ENCODE measurements at places on chromosomes 4 and X.

- DNase-seq: no peak
These were observed 3.9 kb downstream of the MAMLD1 start for GRCh38 chrX:150366951-150367545.

DNA sequence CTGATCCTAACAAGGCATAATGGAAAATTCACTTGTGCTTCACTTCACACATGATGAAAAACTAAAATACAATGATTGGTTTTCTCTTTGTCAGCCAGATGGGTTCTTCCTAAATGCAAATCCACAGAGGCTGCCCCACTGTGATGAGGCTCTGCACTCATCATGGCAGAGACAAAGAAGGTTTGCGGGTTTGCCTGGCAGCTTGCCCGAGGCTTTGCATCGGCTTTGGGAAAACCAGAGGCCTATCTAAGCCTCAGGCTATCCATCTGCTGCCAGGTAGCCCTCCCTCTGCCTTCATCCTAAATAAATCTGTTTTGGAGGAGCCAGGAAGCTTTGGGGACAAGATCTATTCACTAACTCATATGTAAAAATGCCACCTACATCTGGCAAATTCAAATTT lies 244.2 kb downstream of the PACRGL start:
- DNase-seq: no peak

- DNase-seq: no peak
These were observed 205.8 kb downstream of the SPANXN4 start for GRCh38 chrX:143231492-143231891.

DNA sequence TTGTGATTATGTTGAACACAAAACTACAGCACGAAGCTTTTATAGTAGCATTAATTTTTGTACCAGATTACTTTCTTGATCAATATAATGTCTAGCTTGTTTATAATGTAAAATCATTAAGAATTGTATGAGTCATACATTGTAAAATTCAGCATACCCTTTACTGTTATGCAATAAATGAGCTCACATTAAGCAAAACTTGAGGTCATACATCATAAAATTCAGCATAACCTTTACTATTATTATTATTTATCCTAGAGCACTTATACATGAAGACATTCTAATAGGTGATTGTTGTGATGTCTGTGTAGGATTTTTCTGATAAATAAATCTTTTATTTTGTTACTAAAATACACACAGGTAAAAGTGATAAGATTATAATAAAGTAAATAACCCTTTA lies 49.4 kb downstream of the DTHD1 start:
- DNase-seq: no peak

- no peak for DNase-seq
These were observed 2065.8 kb downstream of the ARAP2 start for GRCh38 chr4:34178476-34178875.

DNA sequence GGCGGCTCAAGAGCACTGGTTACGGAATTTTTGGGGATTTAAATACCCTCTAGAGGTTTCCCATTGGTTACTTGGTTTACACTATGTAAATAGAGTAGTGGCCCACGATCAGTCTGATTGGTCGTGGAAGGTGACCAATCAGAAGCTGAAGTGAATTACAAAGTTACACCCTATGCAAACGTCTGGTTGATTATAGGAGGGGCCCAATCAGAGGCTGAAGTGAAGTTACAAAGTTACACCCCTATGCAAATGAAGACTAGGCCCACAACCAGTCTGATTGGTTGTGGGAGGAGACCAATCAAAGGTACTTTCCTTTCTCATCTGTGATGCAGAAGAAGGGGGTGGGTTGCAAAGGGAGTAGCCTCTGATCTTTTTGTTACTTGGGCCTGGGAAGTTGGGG lies 45.1 kb upstream of the HSD17B10 start:
- no peak for DNase-seq

DNA sequence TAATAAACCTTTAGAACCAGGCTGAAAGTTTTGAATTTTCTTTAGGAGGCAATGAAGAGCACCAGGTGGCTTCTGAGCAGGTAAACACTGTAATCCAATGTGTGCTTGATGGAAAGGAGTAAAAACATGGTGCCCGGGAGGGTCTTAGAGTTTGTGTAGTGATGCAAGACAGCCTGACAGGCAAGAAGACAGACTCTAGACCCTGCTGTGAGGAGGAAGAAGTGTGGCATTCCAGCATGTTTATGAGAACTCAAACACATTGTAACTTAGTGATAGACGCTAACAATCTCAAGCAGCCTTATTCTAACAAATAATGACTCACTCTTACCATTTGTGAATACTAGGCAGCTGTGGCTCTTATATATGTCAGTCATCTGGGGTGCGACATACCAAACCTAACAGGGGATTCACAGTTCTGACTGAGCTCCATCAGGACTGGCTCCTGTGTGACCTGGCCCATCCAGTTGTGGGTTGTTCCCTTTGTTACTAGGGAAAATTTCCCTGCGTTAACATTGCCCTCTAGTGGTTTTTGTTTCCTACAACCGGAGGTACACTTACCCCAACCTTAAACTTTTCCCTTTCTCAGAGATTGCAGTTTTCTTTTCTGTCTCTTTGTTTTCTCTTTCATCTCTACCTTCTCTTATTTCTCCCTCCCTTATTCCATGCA lies 53.8 kb downstream of the VSIG4 start:
- peak; percentile 5 for DNase-seq

DNA sequence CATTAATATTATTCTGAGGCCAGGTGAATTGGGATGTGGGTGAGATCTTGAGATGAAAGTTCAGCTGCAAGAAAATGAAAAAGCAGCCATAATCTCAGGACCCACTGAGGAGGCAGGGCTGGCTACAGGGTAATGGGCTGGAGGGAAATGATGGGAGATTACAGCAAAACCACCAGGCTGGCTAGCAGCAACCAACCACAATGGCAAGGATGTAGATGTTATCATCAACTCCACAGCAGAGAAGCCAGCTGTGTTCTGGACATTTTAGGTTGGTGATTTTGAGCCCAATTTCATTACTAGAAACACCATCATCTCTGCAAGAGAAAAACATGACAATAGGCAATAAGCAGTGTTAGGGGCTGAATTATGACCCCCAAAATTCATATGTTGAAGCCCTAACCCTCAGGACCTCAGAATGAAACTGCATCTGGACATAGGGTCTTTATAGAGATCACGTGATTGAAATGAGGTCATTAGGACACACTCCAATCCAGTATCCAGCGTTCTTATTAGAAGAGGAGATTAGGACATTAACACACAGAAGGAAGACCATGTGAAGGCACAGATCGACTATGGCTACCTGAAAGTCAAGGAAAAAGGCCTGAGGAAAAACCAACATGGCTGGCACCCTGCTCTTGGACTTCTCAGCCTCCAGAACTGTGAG lies 139.8 kb upstream of the KIT start:
- DNase-seq: no peak

GRCh38 chr4:7233601-7234000 lies 41.3 kb downstream of the SORCS2 start:
- no peak for DNase-seq

DNA sequence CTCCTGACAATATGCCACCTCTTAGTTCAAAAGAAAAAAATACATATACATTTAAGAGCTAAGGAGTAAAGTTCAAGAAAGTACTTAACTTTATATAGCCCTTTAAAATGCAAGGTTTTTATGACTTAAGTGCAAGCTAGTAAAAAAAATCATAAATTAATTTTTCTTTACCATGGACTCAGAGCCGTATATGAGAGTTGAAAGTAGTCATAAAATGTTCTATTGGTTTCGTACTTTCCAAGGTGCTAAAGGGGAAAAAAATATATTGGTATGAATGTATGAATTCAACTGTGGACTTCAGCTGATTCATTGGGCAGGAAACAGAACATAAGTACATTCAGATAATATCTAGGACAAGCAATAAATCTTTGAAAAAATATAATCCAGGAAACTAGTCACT lies 869.8 kb upstream of the AGA start:
- DNase-seq: no peak

GRCh38 chr4:26583538-26583864 lies 383 bp upstream of the TBC1D19 start:
- no peak for DNase-seq

- no peak for DNase-seq
These were observed 133.5 kb downstream of the AASDH start for GRCh38 chr4:56253666-56254305.

DNA sequence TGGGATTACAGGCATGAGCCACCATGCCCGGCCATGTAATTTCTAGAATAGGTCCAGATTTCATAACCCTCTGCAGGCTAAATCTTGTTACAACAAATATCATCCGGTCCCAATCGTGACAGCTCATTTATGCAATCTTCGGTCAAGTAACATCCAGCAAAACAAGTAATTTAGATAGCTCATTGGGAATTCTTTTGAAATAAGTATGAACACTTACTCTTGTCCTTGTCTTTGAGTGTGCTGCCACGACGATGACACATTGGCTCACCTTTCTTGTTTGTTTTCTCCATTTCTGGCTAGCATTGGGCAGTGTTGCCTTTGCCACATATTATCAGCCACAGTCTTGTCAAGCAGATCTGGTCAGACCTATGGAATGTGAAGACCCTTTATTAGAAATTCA lies 92.0 kb downstream of the PHEX start:
- DNase-seq: no peak

DNA sequence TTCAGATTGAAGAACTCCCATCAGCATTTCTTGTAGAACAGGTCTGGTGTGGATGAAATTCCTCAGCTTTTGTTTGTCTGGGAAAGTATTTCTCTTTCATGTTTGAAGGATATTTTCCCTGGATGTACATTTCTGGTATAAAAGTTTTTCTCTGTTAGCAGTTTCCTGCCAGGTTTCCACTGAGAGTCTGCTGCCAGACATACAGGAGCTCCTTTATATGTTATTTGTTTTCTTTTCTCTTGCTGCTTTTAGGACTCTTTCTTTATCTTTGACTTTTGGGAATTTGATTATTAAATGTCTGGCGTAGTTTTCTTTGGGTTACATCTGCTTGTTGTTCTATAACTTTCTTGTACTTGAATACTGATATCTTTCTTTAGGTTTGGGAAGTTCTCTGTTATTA lies 486.5 kb downstream of the ARAP2 start:
- DNase-seq: no peak

Data from skeletal muscle cell (primary cell).